ELF-1 (cell line): ENCODE measurements at places on chromosomes 2 and 18.

DNA sequence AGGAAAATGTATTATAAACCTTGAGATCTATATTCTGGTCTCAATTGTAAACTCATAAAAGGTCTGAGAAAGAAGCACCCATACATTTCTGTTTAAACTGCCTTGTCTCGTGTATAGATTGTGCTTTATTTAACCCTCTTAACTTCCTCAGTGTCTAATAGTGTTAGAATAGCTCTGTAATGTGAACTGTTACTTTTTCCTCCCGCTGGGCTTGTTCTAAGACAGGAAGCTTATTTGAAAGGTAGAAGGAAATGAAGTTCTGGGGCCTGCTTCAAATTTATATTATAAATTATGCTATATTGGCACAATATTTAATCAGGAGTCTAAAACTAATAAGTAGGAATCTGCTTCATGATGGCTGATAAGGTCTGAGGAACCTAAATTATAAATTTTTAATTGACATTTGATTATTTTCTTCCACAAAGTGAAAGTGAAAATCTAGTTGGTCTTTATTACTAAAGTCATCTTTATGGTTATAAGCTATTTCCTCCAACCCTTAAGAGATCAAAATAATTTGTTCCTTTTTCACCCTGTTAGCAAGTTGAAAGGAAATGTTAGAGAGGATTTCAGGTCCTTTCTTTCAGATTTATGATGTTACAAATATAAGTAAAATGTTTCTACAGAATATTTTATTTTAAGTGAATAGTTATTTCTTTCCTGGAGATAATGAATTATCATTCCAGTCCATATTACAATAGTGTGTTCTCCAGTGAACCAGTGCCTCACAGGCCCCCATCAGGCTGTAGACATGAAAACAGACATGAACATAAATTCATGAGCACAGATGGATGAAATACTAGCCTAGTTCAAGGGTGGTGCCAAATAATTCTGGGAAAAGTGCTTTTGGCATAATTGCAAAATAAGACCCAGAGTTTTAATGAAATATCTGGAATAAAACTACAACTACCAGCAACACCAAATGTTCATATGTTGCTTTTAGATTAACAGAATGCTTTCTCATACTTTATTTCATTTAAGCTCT lies 7.9 kb downstream of the MFSD6 start:
- no peak for DNase-seq

GRCh38 chr2:238898534-238899281 lies 50.8 kb downstream of the TWIST2 start:
- no peak for DNase-seq

- DNase-seq: no peak
Measured at GRCh38 chr2:239762106-239762505, 263.0 kb downstream of the NDUFA10 start.

GRCh38 chr2:120988051-120988699 lies 252.5 kb downstream of the GLI2 start:
- DNase-seq: no peak

- peak; percentile 57 for DNase-seq
Measured at GRCh38 chr2:237563816-237564215, 2.6 kb upstream of the PRLH start.

GRCh38 chr2:201953396-201953795 lies 80.3 kb upstream of the FZD7 start:
- no peak for DNase-seq

DNA sequence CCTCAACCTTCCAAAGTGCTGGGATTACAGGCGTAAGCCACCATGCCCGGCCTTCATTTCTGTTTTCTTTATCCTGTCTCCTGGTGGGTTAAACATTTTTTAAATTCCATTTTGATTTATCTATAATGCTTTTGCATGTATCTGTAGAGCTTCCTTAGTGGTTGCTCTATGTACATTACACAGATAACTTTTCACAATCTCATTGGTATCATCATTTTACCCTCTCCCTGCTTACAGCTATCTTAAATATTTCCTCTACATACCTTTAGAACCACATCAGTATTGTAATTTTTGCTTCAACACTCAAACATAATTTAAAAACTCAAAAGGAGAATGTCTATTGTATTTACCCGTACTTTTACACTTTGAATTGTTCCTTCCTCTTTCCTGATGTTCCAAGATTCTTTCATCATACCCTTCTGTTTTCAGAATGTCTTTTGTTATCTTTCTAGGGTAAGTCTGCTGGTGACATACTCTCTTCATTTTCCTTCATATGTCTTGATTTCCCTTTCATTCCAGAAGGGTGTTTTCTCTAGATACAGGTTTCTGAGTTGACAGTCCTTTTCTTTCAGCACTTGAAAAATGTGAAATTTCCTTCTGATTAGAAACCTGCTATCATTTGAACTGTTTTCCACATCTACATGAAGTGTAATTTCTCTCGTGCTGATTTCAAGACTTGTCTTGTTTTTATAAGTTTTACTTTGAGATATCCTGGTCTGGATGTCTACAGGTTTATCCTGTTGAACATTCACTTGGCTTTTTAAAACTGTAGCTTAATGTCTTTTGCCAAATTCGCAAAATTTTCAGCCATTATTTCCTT lies 21.9 kb downstream of the PPP3R1 start:
- DNase-seq: no peak

DNA sequence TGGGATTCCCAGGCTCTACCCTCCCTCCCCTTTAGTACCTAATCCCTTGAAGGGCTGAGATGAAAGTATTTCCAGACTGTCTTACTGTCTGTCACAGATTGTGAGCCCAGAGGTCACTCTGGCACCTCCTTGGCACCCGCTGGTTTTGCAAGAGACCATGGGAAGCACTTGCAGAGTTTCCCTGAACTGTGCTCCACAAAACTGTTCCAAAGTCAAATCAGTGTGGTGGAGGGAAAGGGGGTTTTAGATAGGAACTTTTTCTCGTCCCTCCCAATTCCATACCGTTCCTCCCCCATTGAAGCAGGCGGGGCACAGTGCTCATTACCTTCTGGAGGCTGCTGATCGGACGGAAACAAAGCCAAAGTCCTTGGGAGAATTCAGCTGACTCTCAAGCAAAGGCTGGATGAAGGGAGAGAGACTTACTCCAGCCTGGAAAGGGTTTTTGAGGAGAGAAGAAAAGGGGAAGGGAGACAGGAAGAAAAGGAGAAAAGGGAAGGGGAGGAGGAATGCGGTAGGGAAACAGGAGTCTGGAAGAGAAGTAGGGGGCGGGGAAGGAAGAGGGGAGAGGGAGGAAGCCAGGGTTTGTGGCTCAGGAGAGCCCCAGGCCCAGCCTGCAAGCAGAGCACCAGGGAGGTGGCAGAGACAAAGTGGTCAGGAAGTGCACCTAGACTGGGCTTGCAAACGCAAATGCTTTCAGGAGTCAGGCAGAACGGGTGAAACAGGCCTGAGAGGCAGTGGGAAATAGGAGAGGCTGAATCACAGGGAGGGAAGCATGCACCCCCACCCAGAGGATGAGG lies 88.4 kb upstream of the SP3 start:
- peak; percentile 77 for DNase-seq

- no peak for DNase-seq
Measured at GRCh38 chr18:4134700-4135099, 320.4 kb downstream of the DLGAP1 start.

GRCh38 chr2:40760071-40760666 lies 308.3 kb upstream of the SLC8A1 start:
- DNase-seq: peak; percentile 41

GRCh38 chr2:233546101-233546500 lies 20.5 kb downstream of the USP40 start:
- DNase-seq: no peak

DNA sequence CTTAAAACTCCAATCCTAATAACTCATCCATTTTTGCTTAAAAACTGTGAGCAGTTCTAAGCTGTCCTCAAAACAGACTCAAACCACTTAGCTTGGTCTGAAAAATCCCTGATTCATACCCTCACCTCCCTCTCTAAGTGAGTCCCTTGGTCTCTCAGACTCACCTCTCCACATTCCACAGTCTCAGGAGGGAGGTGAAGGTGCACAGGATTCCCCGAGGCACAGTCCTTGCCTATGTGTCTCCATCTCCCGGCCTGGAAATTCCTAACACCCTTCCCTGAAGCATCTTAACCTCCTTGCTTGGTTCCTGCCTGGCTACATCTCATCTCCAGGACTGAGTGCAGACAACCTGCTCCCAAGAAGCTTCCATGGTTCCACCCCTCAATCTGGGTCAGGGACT lies 45.0 kb downstream of the CYRIA start:
- peak; percentile 74 for DNase-seq

DNA sequence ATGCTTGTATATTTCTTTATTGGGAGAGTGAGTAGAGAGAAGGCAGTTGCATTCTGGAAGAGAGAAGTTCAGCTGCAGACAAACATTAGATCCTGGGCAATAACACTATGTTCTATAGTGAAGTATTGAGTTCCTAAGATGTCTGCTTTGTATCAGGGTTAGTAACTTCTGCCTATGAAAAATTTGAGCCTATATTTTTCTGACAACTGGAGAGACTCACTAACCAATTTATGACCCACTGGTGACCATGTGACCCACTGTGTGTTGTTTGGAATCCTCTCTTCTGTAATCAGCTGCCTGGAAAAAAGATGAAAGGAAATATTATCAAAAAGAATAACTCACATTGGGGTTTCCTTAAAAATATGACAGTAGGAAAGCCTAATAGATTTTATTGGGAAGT lies 35.3 kb downstream of the DPP4 start:
- no peak for DNase-seq

DNA sequence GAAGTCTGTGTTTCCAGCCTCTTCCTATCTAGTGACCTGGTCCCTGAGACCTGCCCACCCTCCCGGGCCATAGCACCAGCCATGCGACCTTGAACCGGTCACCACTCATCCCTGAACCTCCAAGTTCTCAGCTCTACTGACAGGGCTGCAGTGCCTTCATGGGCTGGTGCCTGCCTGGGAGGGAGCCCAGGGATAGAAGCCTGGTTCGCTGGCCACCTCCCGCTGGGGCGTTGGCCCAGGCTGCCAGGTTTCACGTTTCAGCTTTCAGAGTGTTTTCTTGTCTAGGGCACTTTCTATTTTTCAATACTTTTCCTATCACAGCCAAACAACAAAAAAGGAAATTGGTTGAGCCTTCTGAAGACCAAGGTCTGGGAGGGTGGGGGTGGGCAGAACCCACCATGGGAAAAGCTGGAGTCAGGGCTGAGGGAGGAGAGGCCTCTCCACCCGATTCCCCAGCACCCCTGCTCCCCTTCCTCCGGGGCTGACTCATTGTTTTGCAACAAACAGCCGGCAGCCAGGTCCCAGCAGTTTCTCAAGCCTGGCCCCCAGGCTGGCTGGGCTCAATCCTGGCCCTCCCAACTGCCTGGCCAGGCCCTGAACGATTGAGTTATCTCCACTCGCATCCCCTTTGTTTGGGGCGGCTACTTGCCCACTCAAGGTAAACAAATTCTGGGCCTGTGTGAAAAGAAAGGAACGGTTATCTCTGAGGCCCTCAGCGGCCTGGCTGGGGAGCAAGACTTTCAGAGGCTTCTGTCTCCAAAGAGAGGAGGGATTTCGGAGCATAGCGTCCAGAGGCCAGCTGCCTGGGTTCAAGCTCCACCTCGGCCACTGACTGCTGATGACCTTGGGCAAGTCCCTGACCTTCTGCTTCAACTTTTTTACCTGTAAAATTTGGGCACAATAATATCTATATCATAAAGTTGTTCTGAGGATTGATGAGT lies 47.5 kb downstream of the ZFP36L2 start:
- peak; percentile 96 for DNase-seq
